ENCODE measurements at places on chromosomes 1 and 21.

GRCh38 chr21:21907271-21907670 is 909.1 kb downstream of the NCAM2 start:
- peak; percentile 39 for DNase-seq

DNA sequence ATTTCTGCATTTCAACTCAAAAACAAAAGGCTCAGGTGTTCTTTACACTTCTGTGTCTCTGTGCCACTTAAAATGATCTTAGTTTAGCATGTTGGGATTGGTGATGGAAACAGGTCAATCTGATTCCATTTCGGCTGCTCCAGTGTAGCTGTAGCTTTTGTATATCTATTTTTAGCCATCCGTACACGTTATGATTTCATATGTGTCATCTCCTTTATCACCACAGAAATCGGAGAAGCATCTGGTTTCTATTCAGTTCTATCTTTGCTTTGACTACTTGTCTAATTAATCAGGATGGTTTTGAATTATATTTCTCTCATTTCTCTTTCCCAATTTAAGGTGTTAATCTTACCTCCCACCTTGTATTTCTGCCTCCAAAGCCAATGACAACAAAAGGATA is 41.1 kb downstream of the RGS21 start:
- peak; percentile 3 for DNase-seq

DNA sequence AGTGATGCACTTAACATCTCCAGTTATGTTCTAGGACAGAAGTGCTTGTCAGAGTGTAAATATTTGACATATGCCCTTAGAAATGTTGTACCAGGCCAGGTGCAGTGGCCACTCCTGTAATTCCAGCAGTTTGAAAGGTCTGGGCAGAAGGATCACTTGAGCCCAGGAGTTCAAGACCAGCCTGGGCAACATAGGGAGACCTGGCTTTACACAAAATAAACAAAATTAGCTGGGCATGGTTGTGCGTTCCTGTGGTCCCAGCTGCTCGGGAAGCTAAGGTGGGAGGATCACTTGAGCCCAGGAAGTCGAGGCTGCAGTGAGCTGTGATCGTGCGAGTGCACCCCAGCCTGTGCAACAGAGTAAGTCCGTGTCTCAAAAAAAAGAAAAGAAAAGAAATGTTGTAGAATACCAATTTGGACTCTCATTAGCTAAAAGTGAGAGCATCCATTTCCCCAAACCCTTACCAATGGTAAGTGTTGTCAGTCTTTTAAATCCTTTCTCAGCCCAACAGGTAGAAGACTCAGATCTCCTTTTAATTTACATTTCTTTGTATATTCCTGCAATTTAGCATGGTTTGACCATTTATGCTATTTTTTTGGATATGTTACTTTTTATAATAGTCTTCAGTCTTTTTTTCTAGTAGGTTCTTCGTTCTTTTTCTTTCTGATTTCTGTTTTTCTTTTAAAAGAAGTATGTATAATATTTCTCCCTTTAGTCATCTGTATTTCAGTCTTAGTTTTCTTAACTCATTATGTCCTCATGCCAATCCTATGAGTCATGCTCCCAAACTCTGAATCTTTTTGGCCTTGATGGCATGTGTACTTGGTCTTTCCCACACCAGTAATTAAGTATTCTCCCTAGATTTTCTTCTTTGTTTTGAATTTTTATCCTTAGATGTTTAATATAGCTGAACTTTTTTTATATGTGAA is 74.4 kb downstream of the CAMTA1 start:
- DNase-seq, result peak; percentile 99

GRCh38 chr1:188218289-188218688 is 1389.5 kb downstream of the PLA2G4A start:
- no peak for DNase-seq

GRCh38 chr1:67489643-67490042 is 59.4 kb upstream of the SERBP1 start:
- DNase-seq, result no peak

- DNase-seq, result no peak
Observed at GRCh38 chr21:29315131-29315749, 16.5 kb downstream of the BACH1 start.

DNA sequence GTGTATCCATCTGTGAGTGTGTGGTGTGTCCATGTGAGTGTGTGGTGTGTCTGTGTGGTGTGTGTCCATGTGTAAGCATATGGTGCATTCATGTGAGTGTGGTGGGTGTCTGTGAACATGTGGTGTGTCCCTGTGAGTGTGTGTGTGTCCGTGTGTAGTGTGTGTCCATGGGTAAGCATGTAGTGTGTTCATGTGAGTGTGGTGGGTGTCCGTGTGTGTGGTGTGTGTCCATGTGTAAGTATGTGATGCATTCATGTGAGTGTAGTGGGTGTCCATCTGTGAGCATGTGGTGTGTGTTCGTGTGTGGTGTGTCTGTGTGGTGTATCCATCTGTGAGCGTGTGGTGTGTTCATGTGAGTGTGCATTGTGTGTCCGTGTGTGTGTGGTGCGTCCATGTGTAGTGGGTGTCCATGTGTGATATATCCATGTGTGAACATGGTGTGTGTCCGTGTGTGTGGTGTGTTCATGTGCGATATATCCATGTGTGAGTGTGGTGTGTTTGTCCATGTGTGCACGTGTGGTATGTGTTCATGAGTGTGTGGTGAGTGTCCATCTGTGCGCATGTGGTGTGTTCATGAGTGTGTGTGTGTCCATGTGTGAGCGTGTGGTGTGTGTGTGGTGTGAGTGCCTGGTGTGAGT is 12.3 kb downstream of the SLC19A1 start:
- DNase-seq, result no peak

DNA sequence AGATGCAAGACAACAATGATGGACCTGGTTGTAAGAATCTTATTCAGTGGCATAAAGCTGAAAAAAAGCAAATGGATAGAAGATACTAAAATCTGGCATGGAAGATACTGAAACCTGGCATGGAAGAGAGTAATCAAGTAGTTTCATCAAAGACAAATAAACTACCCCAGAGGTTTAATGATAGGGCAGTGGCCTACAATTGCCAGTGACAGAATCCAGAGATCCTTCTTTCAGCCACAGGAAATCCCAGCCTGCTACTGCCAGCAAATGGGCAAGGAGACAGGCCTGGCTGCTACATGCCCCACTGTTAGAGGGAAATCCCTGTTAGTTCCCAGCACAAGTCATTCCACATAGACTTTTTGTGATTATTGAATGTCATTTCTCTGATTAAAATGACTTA is 409.4 kb downstream of the VAV3 start:
- DNase-seq, result no peak

GRCh38 chr1:16922466-16922865 is 735 bp downstream of the CROCC start:
- no peak for DNase-seq

DNA sequence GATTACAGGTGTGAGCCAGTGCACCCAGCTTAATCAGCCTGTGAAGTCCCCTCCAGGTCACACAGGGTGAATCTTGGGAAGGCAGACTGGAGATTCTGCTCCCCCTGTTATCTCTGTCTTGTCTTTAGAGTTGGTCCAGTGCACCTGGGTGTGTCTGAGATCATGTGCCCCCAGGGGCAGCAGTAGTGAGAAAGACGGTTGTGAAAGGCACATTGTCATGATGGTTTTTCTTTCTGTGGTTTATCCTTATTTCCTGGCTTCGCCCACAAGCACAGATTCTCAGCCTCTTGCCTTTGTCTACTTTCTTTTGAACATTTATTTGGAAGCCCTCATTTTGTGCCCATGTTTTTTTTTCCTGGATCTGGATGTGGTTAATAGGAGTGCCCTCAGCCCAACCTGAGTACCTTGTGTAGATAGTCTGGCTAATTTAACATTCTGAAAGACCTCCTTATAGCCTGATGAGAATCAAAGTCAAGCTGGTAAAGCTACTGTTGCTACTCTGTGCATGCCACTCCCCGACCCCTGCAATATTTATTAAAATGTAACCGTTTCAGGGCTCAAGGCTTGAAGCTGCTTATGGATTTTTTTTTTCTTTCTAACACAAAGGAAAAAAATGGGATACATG is 23.7 kb downstream of the UCK2 start:
- peak; percentile 42 for DNase-seq

- DNase-seq, result no peak
Observed at GRCh38 chr1:31696242-31696641, 7.6 kb downstream of the COL16A1 start.
